ENCODE measurements at places on chromosomes 3 and 15.
A peak's percentile ranks its signal among the peaks of the same experiment; 100 is the strongest.

DNA sequence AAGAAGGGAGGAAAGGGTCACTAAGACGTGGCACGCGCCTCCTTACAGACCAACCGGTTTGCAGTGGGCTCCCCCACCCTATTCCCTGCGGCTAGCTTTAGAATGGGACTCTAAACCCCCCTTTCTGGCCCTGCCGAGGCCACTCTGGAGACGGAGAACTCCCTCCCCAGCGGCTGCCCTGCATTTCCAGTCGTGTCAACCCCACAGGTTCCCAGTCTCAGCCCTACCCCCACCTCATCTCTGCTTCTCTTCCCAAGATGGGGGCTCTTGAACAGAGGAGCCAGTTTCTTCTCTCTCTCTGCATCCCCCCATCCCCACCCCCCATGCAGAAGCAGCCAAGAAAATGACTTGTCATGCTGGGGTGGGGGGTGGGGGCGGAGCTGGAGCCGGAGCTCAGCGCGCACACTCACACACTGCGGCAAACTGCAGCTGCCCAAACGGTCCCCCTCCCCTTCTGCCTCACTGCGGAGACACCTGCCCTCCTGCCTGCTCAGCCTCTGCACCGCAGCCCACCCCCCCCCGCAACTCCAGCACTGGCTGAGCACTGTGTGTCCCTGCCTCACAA, 871 bp downstream of the MAP1A start:
- no peak for DNase-seq

DNA sequence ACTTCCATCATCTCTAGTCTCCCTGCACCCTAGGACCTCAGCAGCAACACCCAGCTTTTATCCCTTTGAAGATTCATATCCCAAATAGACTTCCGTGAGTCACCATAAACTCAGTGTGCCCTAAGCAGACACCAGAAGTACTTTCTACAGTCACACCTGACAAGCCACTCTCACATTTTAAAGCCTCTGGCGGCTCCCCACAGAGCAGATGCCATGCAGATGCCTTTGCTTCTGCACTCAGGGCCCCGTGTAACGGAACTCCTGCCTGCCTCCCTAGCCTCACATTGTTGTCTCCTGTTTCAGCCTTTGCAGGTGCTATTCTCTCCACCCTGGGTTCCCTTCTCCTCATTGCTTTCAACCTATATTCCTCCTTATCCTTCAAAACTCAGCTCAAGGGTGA, 155.5 kb upstream of the SLC24A5 start:
- DNase-seq = no peak

DNA sequence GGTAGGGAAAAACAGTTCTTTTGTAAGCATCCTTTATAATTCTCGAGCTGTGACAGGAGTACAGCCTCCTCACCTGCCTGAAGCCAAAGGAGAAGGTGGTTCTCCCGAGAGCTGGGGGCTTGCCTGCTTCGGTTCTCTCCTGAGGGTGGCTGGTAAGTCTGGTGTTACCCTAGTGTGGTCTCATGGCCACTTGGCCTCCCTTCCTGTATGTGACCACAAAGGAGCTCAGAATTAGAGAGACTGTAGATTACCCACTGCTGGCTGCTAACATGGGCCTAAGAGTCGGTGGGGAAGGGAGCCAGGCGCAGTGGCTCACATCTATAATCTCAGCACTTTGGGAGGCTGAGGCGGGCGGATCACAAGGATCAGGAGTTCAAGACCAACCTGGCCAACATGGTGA, 12.6 kb downstream of the PDHB start:
- no peak for DNase-seq

- no peak for DNase-seq
Observed at GRCh38 chr3:147427746-147428145, 18.6 kb downstream of the ZIC1 start.

DNA sequence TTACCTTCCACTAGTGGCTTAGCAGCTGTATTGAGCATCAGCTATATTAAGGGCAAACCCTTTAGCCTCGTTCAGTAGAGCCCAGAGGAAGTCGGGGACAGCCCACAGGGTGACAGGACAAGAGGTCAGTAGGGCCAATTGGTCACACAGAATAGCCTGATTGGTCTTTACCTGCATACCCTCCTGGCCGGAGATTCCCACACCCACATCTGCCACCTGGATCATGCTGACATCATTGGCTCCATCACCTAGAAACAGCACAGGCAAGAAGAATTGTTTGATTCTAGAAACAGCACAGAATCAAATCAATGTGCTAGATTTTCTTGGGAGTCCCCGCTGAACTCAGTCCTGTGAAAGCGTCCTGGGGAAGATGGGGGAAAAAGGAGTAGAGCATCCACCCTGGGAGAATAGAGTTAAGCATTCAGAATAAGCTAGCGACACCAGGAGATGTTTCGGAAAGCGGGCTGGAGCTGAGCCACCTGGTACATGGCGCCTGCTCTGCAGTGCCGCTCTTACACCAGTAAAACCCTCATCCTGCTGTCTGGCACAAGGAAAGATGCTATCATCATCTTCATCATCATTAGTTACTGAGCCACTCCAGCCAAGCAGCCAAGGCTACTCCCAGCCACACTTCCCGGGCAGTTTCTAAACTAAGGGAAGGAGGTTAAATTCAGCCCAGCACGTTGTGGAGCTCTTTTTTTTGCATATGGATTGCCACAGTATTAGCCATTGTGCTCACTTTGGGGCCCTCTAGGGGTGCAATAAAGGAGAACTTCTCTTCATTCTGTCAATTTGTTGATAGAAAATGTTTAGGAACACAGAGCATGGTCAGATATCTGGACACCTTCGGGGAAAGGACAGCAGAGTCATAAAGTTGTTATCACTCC, 171.3 kb downstream of the ATP10A start:
- no peak for DNase-seq

- peak; percentile 17 for DNase-seq
Observed at GRCh38 chr3:134620476-134621115, 30.2 kb downstream of the KY start.

GRCh38 chr15:37112171-37112570, 11.8 kb upstream of the MEIS2 start:
- DNase-seq = no peak
